ENCODE measurements at places on chromosomes 3 and 15.
A peak's percentile ranks its signal among the peaks of the same experiment; 100 is the strongest.

GRCh38 chr15:40102897-40103858, 5.5 kb downstream of the BMF start:
- DNase-seq: peak; percentile 94

GRCh38 chr3:187792521-187792920, 47.3 kb upstream of the BCL6 start:
- no peak for DNase-seq

- no peak for DNase-seq
Observed at GRCh38 chr15:98803228-98804056, 155.1 kb downstream of the IGF1R start.

DNA sequence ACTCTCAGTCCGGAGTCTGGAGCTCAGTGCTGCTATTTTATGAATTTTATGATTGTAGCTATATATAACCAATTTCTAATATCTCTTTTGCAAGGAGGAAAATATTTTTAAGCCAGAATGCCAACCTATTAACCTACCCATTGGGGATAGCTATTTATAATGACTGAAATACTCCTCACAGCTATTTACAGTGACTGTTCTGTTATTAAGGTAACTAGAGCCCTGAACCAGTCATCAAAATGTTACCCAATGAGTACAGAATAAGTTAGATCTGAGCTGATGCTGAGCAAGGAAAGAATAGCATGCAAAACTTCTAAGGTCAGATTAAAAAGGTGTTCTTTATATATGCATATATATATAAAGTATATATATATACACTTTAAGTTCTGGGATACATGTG, 79.6 kb upstream of the PPP2R3A start:
- no peak for DNase-seq

- no peak for DNase-seq
Observed at GRCh38 chr15:94586099-94586498, 354.7 kb downstream of the MCTP2 start.

GRCh38 chr3:182165234-182165633, 453.5 kb downstream of the SOX2 start:
- DNase-seq: no peak

GRCh38 chr15:90184119-90184785, 16.9 kb upstream of the SEMA4B start:
- no peak for DNase-seq

DNA sequence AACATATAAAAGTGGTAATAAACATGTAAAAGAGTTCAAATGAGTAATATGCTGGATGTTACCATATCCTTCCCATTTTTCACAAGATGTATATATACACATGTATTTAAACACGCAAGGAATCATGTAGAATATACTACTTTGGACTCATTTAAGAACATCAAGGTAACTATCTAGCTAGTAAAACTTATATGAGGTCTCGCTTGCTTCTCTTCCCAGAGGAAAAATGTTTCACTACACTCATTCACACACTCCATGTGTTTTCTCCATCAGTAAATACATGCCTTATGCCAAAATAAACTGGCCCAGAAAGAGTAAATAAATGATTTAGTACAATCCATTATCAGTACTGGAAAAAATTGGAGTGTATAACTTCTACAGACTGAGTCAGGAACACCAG, 229.2 kb upstream of the MME start:
- no peak for DNase-seq

DNA sequence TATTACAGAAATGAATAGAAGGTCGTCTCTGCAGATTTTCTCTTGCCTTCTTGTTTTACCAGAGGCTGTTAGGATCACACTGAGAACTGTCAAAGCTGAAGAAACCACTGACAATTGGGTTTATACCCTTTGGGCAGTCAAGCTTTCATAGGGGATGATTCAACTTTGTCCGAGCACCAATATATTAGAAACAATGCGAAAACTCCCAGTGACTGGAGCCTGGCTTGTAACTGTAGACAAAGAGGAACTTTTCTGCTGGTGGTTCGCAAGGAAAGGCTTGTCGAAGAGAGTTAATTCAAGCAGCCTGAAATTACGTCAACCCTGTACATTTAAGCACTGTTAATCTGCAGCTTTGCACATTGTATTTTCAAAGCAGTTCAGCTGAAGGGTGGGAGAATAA, 193.2 kb upstream of the ZNF385D start:
- DNase-seq: peak; percentile 9

GRCh38 chr15:93479715-93480114, 390.7 kb upstream of the RGMA start:
- no peak for DNase-seq

DNA sequence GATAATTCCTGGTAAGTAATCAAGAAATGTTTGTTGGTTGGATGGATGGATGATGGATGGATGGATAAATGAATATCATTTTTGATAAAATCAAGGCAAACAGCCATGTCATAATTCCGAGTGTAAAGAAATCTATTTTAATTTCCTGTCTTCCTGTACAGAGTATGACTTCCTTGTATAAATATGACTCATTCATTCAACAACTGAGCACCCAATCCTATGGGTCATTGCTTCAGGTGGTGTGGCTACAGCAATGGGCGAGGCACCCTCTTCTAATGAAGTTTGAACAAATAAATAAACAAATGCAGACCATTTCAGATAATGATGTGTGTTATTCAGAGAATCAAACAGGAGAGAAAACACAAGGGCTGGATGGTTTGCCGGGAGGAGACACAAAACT, 198.7 kb downstream of the TNIK start:
- DNase-seq: no peak

GRCh38 chr3:162678941-162679340, 1182.3 kb downstream of the OTOL1 start:
- no peak for DNase-seq

GRCh38 chr3:20930034-20930433, 744.0 kb upstream of the SGO1 start:
- DNase-seq: peak; percentile 29

DNA sequence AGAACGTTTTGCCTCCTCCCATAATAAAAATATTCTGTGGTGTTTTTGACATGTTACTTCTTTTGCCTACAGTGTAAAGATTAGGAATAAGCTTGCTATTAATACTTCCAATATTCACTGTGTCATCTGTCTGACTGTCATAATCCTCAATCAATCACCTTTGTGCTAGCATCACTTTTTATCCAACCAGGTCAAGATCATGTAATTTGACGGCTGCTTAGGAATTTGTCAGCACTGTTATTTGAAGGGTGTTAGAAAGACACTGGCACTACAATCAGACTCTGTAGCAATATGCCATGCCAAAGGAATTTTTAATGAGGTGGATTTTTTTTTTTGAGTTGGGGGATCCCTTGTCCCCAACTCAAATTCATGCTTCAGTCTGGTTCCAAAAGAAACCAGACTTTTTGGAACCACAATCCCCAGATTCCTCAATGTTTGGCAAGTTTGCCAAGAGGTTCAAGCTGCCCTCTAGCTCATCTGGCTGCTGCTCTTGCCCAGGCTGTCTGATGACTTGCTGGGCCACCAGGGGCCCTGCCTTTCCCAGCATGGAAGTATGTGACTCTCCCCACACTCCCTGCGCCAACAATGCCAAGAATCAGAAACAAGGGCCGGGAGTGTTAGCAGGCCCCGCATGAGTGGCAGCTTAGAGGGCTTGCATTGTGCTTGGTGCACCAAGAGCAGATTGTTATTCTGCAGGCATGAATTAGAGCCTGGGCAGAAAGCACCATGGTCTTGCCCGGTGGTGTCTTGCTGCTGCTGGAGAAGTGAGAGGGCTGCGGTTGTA, 58.6 kb upstream of the TSC22D2 start:
- peak; percentile 37 for DNase-seq

- no peak for DNase-seq
Observed at GRCh38 chr3:13465236-13465873, 14.8 kb upstream of the HDAC11 start.

DNA sequence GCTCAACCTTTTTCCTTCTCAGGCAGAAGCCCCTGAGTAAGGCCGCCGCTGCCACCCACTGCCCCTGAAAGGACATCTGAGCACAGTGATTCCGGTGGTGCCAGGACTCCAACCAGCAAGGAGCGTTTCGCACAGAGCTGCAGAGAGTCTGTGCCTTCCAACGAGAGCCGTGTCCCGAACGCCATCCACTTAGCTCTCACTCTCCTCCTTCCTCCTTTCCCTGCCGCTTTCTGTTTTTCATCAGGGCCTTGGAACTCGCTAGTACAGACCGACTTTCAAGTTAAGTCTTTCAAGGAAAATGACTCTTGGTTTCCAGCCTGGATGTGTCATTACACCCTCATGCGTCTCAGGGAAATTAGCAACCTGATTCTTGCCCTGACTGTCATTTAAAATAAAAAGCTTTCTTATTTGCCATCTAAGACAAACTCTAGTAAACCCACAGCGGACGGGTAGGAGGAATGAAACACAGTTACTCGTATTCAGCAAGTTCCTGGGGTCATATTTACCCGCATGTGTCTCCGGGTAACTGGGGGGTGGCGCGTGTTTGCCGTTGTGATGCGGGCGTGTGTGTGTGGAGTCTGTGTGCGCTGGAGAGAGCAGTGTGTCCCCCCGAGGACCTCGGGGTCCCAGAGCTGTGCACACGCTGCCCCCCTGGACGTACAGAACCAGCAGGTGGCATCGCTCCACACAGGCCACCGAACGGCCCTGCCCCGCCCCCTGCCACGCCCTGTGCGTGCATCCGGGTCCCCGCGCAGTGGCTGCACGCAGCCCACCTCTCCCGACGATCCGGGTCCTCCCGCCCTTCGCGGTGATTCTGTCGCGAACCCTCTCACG, 30.4 kb upstream of the ALDH1A3 start:
- peak; percentile 49 for DNase-seq

DNA sequence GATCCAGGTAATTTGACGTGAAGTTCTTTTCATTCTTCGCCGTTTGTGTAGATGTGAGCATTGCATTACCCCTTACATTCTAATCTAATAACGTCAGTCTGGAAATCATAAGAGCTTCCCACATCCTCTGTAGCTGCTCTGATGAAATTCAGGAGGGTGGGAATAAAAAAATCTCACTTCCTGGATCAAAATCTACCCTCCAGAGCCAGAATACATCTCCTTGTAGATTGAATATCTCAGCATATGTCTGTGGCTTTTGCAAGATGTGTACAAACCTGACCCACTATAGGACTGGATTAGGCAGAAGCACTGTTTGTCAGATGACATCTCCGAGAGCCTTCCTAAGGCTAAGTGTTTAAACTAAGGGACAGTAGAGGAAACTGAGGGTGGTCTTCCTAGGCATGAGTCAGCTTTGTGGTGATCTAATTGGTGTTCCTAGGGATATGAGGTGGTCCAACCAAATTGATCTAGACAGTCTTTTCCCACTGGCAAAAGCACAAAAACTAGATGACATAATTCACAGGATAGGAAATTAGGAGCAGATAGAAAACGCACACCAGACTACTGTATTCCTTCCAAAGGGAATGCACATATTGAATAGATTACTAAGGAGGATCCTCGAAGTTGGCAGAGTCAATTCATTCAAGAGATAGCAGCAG, 216.3 kb upstream of the LRTM1 start:
- peak; percentile 49 for DNase-seq

- peak; percentile 97 for DNase-seq
Observed at GRCh38 chr3:183884427-183885296, at the start of gene PARL. TSS of gene PARL (minus strand) at chr3:183884880. CDS start at chr3:183884846, 34 bp downstream.

GRCh38 chr3:74636981-74637380, 22.5 kb upstream of the CNTN3 start:
- DNase-seq: no peak

GRCh38 chr3:158094235-158095110, 11.7 kb downstream of the SHOX2 start:
- DNase-seq: no peak

- peak; percentile 96 for DNase-seq
Observed at GRCh38 chr15:78390826-78391225, 47.2 kb upstream of the IREB2 start.

DNA sequence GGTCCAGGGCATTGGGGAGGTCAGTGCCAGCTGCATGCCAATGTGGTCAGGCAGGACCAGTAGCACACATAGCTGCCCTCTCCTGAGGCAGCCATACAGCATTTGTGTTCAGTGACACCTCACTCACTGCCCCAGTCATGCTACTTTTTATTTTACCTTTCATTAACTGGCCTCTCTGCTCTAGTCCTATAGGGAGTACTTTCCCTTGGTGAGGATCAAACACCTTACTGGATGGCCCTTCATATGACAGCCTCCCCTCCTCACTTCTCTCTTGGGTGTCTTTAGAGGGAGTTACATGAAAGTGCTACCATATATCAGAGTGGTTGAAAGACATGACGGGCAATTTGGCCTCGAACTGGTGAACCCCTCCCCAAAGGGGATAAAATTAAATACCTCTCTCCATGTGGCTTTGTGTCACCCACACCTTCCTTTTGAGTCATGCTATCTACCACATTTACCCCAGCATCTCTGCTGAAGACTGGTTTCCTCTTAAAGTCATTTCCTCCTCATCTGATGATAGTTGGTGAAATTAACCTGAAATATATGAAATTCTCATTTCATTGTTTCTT, 17.6 kb downstream of the RLBP1 start:
- DNase-seq: no peak

DNA sequence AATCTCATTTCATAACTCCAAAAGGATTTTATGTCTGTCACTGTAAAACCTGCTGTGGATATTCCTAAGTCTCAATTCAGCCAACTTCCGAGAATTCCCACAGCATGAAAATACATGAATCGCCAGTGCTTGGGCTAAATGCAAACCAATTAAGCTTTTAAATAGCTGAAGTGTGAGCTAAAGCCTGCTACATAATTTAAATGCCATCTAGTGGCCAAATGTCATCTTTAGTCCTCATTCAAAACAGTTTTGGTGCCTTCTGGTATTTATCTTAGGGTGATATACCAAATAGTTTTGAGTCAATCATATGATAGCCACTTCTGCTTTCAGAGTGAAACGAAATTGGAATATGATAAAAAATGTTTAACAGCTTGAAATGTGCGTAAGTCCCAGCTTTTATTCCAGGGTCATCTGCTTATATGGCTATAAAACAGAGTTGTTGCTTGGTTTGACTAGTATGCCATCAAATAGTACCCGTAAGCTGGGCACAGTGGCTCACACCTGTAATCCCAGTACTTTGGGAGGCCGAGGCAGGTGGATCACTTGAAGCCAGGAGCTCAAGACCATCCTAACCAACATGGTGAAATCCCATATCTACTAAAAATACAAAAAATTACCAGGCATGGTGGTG, 41.8 kb upstream of the CCNL1 start:
- peak; percentile 75 for DNase-seq

DNA sequence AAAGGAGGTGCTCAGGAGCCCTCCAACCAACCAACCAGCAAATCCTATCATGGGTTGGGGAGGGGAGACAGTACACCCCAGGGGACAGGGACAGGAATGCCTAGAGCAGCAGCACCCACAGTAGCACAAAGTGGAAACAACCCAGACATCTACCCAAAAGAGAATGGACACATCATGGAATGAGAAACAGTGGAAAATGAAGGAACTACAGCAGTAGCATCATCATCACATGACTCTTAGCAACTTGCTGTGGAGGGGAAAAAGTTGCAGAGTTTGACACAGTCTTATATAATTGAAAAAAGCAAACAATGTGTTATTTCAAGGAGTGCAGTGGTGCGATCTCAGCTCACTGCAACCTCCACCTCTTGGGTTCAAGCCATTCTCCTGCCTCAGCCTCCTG, 11.0 kb downstream of the C3orf22 start:
- no peak for DNase-seq

- no peak for DNase-seq
Observed at GRCh38 chr3:33795856-33796536, 2.4 kb upstream of the PDCD6IP start.

- no peak for DNase-seq
Observed at GRCh38 chr15:43544266-43544665, 26.9 kb downstream of the MAP1A start.

GRCh38 chr15:50556642-50557371, 10.3 kb upstream of the USP50 start:
- no peak for DNase-seq

Measured in adipocyte (in vitro differentiated cells).